Effector memory CD8-positive, alpha-beta T cell (primary cell): ENCODE measurements at places on chromosomes 12 and 14.

DNA sequence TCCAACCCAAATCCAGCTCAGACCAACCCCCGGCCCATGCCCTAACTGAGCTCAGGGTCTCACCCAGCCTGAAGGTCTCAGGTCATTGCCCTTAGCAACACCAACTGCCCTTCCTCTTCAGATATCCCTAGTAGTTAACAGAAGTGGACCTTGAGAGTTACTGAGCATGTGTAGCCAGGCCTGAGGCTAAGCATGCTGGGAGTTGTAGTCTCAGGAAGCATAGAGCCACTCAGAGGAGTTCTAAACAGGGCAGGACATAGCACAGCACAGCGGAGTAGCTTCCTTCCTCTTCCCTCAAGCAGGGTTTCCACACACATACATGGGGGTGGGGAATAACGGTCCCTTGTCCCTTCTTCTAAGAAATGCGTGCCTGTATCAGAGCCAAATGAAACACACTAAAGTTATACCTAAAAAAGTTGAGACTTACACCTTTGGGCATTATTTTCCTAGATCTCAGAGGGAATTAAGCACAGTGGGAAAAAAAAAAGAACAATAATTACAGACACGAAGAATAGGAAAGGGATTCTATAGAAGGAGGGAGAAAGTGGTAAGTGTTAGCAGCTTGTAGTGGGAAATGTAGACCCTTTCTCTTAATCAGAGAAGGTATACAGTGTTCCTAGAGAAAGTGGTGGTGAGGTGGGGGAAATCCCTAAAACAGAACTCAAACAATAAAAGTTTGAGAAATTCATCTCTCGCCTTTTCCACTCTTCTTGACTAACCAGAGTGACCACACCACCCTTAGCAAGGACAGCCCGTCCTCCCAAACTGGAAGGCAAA is 4.4 kb downstream of the KMT2D start:
- peaks cover 59% of the 10 kb centered on the region for H3K4me1 ChIP-seq
- peak; percentile 34 for DNase-seq
- peak overlapping the region; percentile 94 for H3K4me3 ChIP-seq
- no peaks in the 10 kb centered on the region for H3K27me3 ChIP-seq
- peak overlapping the region; percentile 90 for H3K27ac ChIP-seq
- peaks cover 57% of the 10 kb centered on the region for H3K36me3 ChIP-seq

- DNase-seq, result no peak
- peaks cover 3% of the 10 kb centered on the region for H3K36me3 ChIP-seq
- peak overlapping the region; percentile 19 for H3K4me3 ChIP-seq
- peaks cover 22% of the 10 kb centered on the region for H3K27me3 ChIP-seq
- no peak overlapping the region for H3K27ac ChIP-seq
- peaks cover 9% of the 10 kb centered on the region for H3K4me1 ChIP-seq
These were observed 26.8 kb downstream of the AMN start for GRCh38 chr14:102949062-102949800.

- H3K27me3 ChIP-seq, result no peaks in the 10 kb centered on the region
- no peak overlapping the region for H3K27ac ChIP-seq
- H3K4me1 ChIP-seq, result no peaks in the 10 kb centered on the region
- DNase-seq, result no peak
These were observed 13.2 kb upstream of the NPAS3 start for GRCh38 chr14:32925439-32925838.

DNA sequence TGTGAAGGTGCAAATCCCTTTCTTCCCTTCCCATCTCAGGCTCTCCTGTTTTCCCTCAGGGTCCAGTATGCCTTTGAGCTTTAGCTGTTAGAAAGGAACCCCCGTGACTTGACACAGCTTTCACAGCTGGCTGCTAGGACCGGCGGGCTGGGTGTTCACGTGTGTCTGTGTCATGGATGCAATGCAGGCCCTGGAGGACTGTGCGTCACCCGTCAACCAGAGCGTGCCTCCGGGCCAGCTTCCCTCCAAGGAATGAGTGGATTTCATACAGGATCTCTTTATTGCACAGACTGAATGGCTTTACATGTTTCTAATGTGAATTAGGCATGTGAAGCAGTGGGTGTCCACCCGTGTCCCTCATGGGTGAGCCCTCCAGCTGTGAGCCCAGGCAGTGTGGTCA is 77.4 kb downstream of the AACS start:
- H3K27me3 ChIP-seq, result peaks cover 16% of the 10 kb centered on the region
- peaks cover 3% of the 10 kb centered on the region for H3K36me3 ChIP-seq
- no peak overlapping the region for H3K4me3 ChIP-seq
- H3K27ac ChIP-seq, result no peak overlapping the region

- no peaks in the 10 kb centered on the region for H3K36me3 ChIP-seq
- no peak within 1 kb of the TSS for H3K27ac ChIP-seq
- DNase-seq, result no peak
- H3K4me3 ChIP-seq, result no peak within 1 kb of the TSS
These were observed at the start of gene SLC35F4 for GRCh38 chr14:57865403-57866198. SLC35F4 (minus strand) TSS chr14:57866092.

GRCh38 chr12:75823475-75823874 is 208.1 kb downstream of the PHLDA1 start:
- H3K36me3 ChIP-seq, result no peaks in the 10 kb centered on the region
- H3K27me3 ChIP-seq, result no peaks in the 10 kb centered on the region
- no peak for DNase-seq
- no peak overlapping the region for H3K27ac ChIP-seq

- no peak overlapping the region for H3K4me3 ChIP-seq
- H3K4me1 ChIP-seq, result no peaks in the 10 kb centered on the region
- no peak for DNase-seq
- no peak overlapping the region for H3K27ac ChIP-seq
- H3K36me3 ChIP-seq, result no peaks in the 10 kb centered on the region
These were observed 435.0 kb downstream of the GXYLT1 start for GRCh38 chr12:41709463-41710285.

GRCh38 chr14:61470261-61470960 is 149.0 kb downstream of the PRKCH start:
- H3K27ac ChIP-seq, result peak overlapping the region; percentile 95
- peaks cover 87% of the 10 kb centered on the region for H3K36me3 ChIP-seq
- peaks cover 71% of the 10 kb centered on the region for H3K4me1 ChIP-seq
- peak overlapping the region; percentile 92 for H3K4me3 ChIP-seq
- no peak for DNase-seq

DNA sequence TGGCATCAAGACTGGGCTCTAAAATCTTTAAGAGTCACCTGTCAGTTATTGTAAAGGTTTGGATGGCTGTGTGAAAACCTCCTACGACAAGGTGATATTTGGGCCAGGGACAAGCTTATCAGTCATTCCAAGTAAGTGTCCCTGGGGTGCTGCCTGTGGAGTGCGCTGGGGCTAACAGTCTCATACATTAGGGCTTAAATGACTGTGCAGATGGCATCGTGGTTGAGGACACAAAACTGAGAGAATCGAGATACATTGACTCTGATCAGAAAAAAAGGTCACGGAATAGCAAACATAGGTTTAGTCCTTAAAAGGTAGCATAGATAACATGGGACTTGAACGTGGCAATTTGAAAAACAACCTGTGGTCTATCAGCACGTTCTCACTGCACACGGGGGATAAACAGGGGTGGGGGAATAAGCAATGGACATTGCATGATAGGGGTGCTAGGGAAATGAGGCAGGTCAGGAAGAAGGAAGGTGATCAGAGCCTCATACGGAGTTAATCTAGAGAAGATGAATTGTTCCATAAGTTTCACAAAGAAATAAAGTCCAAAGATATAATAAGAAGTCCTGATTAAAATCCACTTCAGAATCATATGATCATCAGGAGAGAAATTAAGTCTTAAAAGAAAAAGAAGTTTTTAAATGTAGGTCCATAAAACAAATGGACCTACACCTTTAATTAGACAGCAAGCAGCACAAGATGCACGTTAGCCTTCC is 100.3 kb downstream of the DAD1 start:
- H3K36me3 ChIP-seq, result peaks cover 33% of the 10 kb centered on the region
- H3K27me3 ChIP-seq, result no peaks in the 10 kb centered on the region
- peak overlapping the region; percentile 53 for H3K4me3 ChIP-seq
- peaks cover 11% of the 10 kb centered on the region for H3K4me1 ChIP-seq
- H3K27ac ChIP-seq, result peak overlapping the region; percentile 83

- no peaks in the 10 kb centered on the region for H3K36me3 ChIP-seq
- H3K27ac ChIP-seq, result no peak overlapping the region
- no peaks in the 10 kb centered on the region for H3K4me1 ChIP-seq
These were observed 113.3 kb downstream of the NOVA1 start for GRCh38 chr14:26484562-26484961.

DNA sequence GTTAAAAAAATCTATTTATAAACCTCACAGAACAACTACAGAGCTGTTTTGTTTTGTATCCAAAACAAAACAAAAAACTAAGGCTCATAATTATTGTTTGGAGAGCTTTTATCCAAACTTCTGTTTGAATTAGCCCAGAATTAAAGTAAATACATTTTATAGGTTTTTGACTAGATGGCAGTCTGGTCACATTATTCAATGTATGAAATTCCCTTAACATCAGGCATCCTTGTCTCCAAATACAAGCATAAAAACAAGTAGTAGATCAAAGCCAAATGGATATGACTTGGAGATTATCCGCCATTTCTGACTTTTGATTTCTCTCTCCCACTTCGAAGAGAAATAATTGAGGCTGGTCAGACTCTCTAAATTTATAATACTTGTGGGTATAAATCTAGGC is 63.5 kb downstream of the SLC38A1 start:
- no peak for DNase-seq
- peaks cover 95% of the 10 kb centered on the region for H3K36me3 ChIP-seq

DNA sequence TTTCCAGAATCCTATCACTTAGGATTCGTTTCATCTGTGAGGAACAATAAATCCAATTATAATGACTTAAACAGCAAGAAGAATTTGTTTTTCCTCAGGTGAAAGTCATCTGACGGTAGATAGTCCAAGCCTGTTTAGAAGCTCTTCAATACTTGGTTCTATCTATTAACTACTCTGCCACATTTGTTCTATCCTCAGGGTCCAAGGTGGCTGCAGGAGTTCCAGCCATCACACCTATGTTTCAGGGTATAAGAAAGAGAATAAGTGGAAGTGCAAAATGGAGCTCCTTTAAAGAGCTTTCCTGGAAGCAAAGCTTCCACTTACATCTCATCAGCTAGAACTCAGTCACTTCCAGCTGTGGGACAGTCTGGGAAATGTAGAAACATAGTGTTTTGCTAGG is 72.1 kb upstream of the CCDC60 start:
- H3K27ac ChIP-seq, result no peak overlapping the region
- H3K4me1 ChIP-seq, result no peaks in the 10 kb centered on the region
- H3K27me3 ChIP-seq, result peaks cover 5% of the 10 kb centered on the region

DNA sequence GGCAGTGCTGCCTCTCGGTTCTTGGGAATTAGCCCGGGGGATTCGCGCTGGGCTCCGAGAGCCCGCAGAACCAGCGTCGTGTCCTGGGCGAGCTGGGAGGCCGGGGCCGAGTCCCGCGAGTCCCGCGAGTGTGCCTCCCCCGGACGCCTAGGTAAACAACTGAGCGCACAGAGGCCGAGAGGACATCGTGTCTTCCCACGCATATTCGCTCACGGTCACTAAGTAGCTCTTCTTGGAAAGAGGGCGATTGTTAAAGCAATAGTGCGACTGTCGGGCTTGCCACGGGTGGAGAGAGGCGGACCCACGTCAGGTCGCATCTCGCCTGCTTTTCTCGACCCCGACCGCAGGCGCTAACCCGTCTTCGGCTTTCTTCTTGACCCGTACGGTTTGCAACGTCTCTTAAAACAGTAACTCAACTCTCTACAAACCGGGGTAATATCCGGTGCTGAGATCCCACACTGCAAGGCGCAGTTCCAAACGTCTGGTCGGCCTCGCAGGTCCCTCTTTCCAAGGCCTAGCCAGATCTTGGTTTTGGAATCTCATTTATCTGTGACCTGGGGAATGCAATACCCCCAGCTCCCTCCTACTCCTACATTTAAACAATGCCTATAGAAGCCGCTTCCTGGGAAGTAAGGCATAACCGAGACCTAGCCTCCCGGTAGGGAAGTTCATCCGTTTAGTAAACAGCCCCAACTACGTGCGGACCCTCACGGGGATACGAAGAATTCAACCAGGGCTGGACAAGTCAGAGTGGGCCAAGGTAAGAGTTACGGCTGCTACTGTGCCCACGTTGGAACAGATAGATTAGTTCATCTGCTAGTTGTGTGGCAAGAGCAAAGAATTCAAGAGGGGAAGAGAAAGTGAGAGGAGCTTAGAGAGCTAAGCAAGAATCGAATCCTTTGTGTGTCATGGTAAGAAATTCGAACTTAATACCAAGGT is 736 bp upstream of the PHLDA1 start:
- H3K27ac ChIP-seq, result peak overlapping the region; percentile 98
- DNase-seq, result peak; percentile 28
- peak overlapping the region; percentile 97 for H3K4me3 ChIP-seq

- DNase-seq, result peak; percentile 5
- peaks cover 7% of the 10 kb centered on the region for H3K4me1 ChIP-seq
- no peak within 1 kb of the TSS for H3K27ac ChIP-seq
These were observed at the start of gene PYGL for GRCh38 chr14:50943943-50944646. PYGL (minus strand) TSS chr14:50944483; CDS start chr14:50944403, 80 bp downstream.

- H3K4me1 ChIP-seq, result peaks cover 7% of the 10 kb centered on the region
- H3K36me3 ChIP-seq, result no peaks in the 10 kb centered on the region
- H3K27me3 ChIP-seq, result peaks cover 79% of the 10 kb centered on the region
- peak; percentile 37 for DNase-seq
These were observed 138.0 kb downstream of the ASCL4 start for GRCh38 chr12:107912421-107913004.

- no peaks in the 10 kb centered on the region for H3K27me3 ChIP-seq
- H3K27ac ChIP-seq, result no peak overlapping the region
- DNase-seq, result no peak
- no peak overlapping the region for H3K4me3 ChIP-seq
- no peaks in the 10 kb centered on the region for H3K4me1 ChIP-seq
- no peaks in the 10 kb centered on the region for H3K36me3 ChIP-seq
These were observed 180.2 kb downstream of the ACSS3 start for GRCh38 chr12:81257947-81258551.

GRCh38 chr12:52061470-52062166 is 8.2 kb upstream of the ATG101 start:
- no peak for DNase-seq
- H3K4me3 ChIP-seq, result no peak overlapping the region
- H3K4me1 ChIP-seq, result no peaks in the 10 kb centered on the region
- peaks cover 9% of the 10 kb centered on the region for H3K36me3 ChIP-seq

DNA sequence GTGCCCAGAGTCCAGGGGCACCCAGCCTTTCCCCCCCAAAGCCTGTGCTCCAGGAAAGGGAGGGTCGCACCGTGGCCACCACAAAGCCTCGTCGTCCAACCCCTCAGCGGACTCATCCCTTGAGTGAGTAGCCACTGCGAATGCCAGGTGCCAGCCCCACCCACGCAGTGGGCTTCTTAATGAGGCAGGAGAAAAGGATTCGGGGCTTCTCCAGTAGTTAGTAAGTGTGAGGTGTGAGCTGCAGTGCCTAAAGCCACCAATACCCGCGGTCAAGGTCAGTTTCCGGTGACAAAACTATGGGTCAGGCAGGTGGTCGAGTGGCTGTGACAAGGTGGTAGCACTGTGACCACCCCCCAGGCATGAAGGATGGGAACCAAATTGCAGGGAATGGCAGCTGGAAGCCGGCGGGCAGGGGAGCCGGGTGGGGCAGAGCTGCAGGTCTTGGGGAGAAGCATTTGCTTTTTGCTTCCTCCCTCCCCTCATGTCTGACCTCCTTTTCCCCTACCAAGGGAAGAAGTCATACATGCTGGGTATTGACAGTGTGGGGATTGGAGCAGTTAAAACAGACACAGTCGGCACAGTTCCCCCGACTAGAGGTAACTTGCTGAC is 8.0 kb downstream of the RAN start:
- H3K4me3 ChIP-seq, result peak overlapping the region; percentile 79
- H3K27ac ChIP-seq, result peak overlapping the region; percentile 52
- peaks cover 22% of the 10 kb centered on the region for H3K4me1 ChIP-seq
- no peaks in the 10 kb centered on the region for H3K27me3 ChIP-seq
- no peak for DNase-seq
